ENCODE measurements at places on chromosomes 5 and 9.

- DNase-seq: no peak
These were observed 71.2 kb downstream of the NIPSNAP3B start for GRCh38 chr9:104835161-104835560.

DNA sequence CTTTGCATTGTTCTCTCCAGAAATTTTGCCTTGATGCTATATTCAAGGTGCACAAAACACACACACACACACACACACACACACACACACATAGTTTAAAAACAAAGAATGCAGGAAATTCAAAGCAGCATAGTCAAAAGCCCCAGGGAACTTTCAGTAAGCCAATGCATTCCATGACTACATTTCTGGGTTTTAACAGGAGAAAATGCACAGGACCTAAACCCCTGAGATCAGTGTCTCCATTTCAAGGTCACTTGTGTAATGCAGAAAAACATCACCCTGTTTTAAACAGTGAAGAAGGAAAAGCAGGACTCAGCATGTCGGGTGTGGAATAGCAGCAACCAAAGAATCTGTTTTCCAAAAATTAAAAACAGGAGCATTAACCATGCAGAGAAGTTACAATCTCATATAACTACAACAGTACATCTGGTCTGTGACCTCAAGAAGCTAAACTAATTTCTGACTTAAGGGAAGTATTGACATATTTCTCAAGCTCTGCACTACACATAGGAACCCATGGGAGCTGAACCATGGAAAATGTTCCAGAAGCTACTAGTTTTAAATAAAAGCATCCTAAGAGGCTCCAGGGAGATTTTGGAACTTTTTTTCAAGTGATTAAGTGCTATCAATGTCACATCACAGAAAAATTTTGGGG lies 296.7 kb downstream of the HINT1 start:
- no peak for DNase-seq

GRCh38 chr9:94054716-94055115 lies 29.5 kb upstream of the PTPDC1 start:
- DNase-seq: no peak

DNA sequence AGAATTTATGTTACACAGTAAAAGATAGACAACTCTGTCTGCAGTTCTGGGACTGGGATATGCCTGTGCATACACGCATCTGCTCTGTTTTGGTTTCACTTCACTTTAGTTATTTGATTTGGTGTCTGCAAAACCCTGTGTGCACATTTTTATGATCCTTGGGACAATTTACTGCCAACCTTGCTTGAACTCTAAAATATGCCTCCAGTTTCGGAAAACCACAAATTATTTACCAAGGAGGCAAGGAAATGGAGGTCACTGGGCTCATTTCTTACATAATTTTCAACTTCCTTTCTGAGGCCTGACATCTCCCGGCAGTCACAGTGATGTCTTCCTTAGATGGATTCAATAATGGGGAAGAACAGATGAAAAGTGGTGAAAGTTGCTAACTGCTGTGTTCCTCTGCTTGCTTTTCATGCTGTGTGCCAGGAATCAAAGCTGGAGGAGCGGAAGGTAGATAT lies 61.2 kb upstream of the TAF11L2 start:
- DNase-seq: peak; percentile 89

DNA sequence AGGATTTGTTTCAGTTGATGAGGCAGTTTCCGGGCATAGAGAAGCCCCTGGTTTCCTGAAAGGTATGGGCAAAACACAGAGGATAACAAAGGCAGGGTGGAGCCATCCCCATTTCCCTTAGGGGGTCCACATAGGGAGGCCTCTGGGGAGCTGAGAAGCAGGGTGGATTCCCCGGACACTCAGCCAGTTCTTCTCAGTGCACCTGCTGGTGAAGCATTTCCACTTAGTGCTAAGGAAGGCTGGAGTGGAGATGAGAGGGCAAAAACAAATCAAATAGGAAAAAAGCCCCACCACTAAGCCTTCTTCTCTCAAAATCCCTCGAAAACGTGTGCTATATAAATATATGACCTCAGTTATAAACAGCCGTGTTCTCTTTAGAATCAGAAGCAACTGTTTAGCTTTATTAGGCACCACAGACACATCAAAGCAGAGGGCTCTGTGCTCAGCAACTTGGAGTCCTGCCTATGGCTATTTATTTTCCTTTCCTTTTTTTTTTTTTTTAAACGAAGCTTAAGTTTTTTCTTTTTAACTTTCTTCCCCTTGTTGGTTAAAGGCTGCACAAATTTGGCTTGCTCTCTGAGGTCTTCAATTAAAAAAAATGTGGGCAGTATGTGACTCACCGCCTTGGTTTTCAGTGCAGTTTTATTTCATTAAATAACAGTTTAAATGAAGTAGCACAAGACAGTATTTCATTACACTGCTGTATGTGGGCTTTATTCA lies 67.7 kb downstream of the PRDM6 start:
- no peak for DNase-seq

DNA sequence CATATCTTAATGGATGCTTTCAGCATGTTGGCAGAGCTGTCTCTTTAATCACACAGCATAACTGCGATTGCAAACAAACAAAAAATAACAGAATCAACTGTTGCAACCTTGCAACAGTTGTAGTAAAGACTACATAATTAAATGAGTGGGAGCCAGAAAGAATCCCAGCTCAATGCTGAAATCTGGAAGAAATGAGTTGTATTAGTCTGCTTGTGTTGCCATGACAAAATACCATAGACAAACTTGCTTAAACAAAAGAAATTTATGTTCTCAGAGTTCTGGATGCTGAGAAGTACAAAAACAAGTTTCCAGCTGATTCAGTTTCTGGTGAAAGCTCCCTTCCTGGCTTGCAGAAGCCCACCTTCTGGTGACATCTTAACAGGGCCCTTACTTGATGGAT lies 260.9 kb upstream of the TUSC1 start:
- no peak for DNase-seq

DNA sequence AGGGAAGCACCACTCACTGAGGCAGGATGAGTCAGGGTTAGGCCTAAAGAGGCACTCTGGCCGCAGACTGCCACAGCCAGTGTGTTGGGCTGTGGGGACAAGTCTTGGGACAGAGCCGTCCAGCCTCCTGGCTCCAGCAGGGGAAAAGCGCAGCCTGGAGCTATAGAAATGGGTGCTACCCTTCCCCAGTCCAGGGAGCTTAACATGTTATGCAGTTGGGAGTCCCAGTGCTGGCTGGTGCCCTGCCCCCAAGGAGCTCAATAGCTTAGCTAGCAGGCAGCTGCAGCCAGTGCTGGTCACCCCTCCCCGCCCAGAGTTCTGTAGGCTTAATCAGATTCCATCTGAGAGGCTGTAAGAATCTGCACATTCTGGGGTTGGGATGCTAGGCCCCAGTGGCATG lies 399.6 kb upstream of the TUSC1 start:
- no peak for DNase-seq

DNA sequence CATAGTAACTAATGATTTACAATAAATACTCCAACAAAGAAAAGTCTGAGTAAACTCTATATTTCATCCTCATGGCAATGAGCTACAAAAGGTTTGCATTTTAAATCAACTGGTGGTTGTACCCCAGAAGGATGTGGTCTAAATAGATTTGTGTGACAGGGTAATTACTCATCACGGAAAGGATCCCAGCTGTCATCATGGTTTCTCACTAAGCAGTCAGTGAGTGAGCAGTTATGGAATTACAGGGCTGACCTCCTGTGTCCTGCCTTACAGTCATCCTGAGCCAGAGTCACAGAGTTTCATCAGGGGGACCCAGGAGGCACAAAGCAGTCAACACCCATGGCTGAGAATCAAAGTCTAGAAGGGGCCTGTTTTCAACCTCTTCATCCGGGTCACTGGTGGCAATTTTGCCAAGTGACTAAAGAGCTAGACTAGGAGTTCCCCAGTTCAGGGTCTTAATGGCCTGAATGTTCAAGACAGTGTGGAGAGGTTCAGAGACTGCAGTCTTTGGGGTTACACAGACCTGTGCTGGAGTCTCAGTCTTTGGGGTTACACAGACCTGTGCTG lies 210.7 kb upstream of the SLC24A2 start:
- no peak for DNase-seq

DNA sequence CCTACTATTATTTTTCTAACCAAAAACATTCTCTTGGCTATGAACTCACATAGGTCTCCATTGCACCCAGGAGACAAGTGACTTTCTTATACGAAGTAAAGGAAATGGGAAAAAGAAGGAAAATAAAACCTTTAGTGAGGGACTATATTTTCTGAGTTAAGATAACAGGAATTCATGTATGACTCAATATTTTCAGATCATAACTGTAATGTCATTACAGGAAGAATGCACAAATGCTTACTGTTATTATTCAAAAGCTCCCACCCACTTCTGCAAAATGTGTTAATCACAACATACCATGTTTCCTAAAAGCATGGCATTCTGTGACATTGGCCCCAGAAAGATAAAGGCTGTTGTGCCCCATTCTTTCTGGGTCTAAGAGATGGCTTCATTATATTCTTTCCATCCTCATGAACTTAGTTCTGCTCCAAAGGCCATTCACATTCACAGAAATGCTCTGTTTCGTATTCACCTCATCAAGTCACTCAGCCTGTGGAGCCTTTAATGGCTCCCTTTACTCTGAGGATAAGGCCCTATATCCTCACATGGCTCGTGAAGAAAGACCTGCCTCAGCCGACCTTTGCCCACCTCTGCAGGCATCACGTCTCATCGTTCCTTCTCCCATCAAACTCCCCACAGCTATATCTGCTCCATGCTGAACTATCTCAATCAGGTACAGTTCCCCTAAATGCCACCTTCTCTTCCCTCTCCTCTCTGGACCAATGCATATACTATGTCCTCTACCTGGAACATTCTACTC lies 77.0 kb downstream of the ABCA1 start:
- DNase-seq: no peak

DNA sequence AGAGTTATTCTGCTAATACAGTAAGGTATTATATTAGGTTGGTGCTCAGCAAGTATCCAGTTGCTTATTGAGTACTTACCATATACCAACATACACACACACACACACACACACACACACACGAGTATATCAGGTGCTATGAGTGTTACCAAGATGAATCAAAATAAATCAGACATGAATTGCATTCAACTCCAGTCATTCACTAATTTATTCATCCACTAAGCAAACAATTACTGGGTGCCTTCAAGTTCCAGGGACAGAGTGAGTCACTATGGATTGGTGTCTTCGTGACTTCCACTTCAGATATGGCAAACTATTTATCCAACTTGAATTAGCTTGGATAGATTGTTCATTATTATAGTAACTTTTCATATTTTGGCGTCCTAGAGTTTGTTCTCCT lies 140.7 kb upstream of the SLC44A1 start:
- DNase-seq: no peak

GRCh38 chr5:154947778-154948177 lies 6.9 kb downstream of the MRPL22 start:
- no peak for DNase-seq

DNA sequence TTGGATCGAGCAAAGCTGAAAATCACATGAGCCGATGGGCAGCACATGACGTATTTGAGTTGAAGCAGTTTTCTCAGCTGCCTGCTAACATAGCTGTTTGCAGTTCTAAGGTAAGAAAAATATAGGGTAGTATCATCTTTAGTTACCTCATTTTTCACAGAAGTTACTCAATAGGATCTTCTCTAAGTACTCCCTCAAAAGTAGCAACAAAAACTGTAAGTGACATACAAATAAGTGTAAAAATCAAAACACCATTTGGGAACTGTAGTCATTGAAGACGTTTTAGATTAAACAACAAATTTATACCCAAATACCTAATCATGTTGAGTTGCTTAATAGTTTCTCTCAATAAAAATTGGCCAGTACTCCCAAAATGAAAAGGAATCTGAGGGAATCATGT lies 102.6 kb downstream of the ERCC6L2 start:
- no peak for DNase-seq

DNA sequence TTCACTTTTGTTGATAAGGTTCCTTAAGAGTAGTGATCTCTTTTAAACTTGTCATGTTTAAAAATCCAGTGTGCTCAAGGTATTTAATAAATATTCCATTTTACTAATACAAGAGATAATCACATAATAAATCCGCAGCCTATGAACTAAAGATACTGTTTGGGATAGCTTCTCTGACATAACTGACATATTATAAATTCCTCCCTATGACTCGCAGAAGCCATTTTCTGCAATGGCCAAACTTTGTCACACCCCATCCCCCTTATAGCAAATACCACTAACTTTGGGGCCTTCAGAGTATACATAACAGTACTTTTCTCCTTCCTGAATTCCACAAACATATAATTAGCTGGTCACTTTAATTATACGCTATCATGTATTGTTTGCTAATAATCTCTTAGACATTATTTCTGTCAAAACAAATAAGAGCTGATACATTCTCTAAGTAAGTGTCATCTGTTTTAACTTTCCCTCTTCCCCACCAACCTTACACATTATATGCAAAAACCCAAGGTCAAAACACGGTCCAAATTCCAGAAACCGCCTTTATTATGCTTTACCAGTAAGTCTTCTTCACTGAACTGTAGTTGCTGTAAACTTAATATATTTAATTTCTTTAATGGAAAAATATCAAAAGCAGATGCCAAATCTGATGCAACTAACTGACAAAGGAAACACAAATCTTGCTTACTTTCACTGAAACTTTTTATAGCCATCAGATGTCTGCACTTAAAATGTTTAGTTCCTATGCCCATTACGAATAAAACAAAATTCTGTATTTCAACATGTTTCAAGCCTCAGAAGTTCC lies 971 bp downstream of the TMEM267 start:
- DNase-seq: no peak

DNA sequence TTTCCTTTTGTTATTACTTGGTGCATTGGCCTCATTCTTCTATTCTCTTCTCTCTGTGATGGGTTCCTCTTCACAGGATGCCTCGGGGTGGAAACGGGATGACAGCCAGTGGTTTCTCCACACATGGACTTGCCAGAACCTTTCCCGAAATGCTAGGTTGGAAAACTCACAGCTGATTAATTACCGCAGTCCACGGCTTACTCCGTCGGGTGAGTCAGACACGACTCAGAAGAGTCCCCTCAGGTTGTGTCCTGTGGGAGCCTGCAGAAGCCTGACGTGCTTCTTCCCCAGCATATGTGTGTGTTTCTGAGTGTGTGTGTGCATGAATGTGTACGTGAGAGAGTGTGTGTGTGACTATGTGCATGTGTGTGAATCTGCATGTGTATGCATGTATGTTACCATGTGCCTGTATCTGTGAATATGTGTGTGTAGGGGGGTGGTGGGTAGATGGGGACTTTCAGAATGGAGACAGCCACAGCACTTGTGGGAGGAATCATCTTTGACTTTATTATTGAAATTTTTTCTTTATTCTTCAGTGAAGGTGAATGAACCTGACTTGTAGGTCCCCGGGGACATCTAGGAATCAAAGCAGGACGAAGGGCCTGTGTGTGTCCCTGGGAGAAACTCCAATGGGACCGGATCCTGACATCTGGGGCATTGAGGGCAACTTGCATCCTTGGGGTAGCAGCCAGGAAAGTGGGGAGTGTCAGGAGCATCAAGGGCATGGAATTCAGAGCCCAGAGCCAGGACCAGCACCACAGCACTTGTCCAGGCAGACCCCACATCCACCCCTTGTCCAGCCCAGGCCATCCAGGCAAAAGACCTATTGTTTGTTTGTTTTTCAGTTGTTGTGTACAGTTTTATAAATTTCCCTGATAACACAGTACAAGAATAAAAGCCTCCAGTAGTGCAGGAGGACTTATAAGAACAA lies 21.9 kb upstream of the MED10 start:
- DNase-seq: no peak

- no peak for DNase-seq
These were observed 1049.0 kb downstream of the PTPRD start for GRCh38 chr9:9563817-9564216.

- DNase-seq: peak; percentile 90
These were observed 20.3 kb upstream of the ANKRD33B start for GRCh38 chr5:10543585-10544040.
